Stimulated activated naive CD4-positive, alpha-beta T cell treated with Interleukin-2 at 50 U/mL for 16 hours (primary cell): ENCODE measurements at places on chromosomes 1 and 21.

GRCh38 chr1:36463463-36463802, 751 bp downstream of the MRPS15 start:
- no peak for DNase-seq

GRCh38 chr1:214264196-214264595, 16.8 kb upstream of the SMYD2 start:
- no peak for DNase-seq

- DNase-seq = no peak
Observed at GRCh38 chr1:158094571-158094970, 86.1 kb upstream of the CD1D start.

DNA sequence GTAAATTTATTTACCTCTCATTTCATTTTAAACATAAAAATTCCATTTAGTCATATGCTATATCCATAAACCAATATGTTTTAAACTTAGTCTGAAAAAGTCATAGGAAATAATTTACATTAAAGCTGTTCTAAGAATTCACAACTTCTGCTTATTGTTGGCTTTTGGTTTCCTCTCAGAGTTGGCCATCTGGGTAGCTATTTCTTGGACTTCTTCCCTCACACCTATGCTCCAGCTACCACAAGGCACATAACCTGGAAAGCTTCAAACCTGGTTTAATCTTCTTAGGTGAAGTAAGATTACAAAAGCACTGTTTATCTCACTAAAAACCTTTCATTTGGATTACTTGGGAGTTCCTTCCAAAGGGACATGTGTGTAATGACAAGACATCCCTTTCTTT, 29.8 kb downstream of the RBM11 start:
- no peak for DNase-seq

DNA sequence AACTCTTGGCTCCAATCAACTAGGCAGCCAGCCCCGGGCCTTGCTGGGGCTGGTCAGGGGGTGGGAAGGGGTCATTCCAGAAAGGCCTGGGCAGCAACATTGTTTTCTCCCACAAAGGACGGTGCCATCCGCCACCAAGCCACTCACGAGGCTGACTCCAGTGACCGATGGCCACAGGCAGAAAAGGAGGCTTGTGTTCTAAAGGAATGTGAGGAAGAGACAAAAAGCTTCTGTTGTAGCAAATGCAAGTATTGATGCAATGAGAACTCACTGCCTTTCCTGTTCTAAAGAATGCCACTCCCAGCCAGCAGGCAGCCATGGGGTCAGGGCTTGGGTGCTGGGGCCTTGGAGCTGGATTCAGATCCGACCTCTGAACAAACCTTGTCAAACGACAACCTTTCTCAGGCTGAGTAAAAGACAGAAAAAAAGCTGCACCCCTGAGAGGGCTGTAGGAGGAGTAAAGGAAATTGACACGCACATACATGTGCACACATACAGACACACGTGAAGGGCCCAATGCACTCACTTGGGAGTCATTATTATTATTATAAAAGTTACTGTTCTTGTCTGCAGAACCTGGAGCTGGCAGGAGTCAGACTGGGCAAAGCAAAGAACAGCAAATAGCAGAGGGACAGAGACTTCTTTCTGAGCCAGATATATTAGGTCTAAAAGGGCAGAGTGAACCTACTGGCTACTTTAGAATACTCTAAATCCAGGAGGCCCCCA, 13.9 kb upstream of the PRMT2 start:
- no peak for DNase-seq

- peak; percentile 47 for DNase-seq
Observed at GRCh38 chr1:28208818-28209441, 23.9 kb downstream of the DNAJC8 start.

GRCh38 chr1:226569879-226570547, 21.4 kb downstream of the STUM start:
- DNase-seq = no peak
